ENCODE measurements at places on chromosomes 16 and 17. TPM values are rescaled to one million over a fixed set of nuclear protein-coding genes. Genes with fewer than 3 reads are reported as not detected.

The VAT1L gene
- not detected for total RNA-seq

The CCL16 gene
- not detected for total RNA-seq

The ARHGAP44 gene
- total RNA-seq, result 1.7 TPM

The RAD51C gene
- 34.4 TPM for total RNA-seq

The SLC12A3 gene
- not detected for total RNA-seq

The CCL14 gene
- total RNA-seq, result not detected

The CA7 gene
- not detected for total RNA-seq

The ZFP3 gene
- 0.53 TPM for total RNA-seq

The SLC5A10 gene
- total RNA-seq, result 0.13 TPM

The PGAP6 gene
- total RNA-seq, result 44.2 TPM

The ABCC3 gene
- total RNA-seq, result 33.2 TPM

The FOXF1 gene
- total RNA-seq, result not detected

The SPNS1 gene
- total RNA-seq, result 21.4 TPM

The HYDIN gene
- 0.38 TPM for total RNA-seq

The CCL13 gene
- total RNA-seq, result not detected

The GRIN2A gene
- not detected for total RNA-seq

The TEKT1 gene
- total RNA-seq, result not detected

The HOXB6 gene
- total RNA-seq, result not detected

The CIAO2B gene
- 333 TPM for total RNA-seq

The SOST gene
- not detected for total RNA-seq

The ORC6 gene
- total RNA-seq, result 1.7 TPM

The TEKT3 gene
- total RNA-seq, result not detected

The CCL3 gene
- total RNA-seq, result not detected

The SLFN12 gene
- total RNA-seq, result 4.2 TPM

The FN3KRP gene
- total RNA-seq, result 21.3 TPM

The PMP22 gene
- 2.6 TPM for total RNA-seq

The RAB26 gene
- 0.90 TPM for total RNA-seq

The NPIPB6 gene
- total RNA-seq, result 1.9 TPM

The AANAT gene
- total RNA-seq, result not detected

The DYNLRB2 gene
- total RNA-seq, result not detected

The PRSS36 gene
- total RNA-seq, result 1.3 TPM

The KNOP1 gene
- total RNA-seq, result 15.0 TPM

The DOC2B gene
- 2.7 TPM for total RNA-seq

The TPSB2 gene
- total RNA-seq, result not detected

The SGSH gene
- total RNA-seq, result 9.6 TPM

The SLC9A5 gene
- total RNA-seq, result 0.26 TPM

The TTYH2 gene
- 2.4 TPM for total RNA-seq

The SEZ6 gene
- not detected for total RNA-seq

The MT1F gene
- total RNA-seq, result 1.6 TPM

The KRTAP9-8 gene
- total RNA-seq, result not detected

The COPZ2 gene
- 8.2 TPM for total RNA-seq

The SKAP1 gene
- not detected for total RNA-seq

The COX6A2 gene
- total RNA-seq, result not detected

The ABCC11 gene
- total RNA-seq, result 0.26 TPM

The EVPL gene
- 27.1 TPM for total RNA-seq
